Fibroblast of the aortic adventitia (primary cell): ENCODE measurements at places on chromosomes 5 and 9. TPM values are rescaled to one million over a fixed set of nuclear protein-coding genes. Genes with fewer than 3 reads are reported as not detected.

DNA sequence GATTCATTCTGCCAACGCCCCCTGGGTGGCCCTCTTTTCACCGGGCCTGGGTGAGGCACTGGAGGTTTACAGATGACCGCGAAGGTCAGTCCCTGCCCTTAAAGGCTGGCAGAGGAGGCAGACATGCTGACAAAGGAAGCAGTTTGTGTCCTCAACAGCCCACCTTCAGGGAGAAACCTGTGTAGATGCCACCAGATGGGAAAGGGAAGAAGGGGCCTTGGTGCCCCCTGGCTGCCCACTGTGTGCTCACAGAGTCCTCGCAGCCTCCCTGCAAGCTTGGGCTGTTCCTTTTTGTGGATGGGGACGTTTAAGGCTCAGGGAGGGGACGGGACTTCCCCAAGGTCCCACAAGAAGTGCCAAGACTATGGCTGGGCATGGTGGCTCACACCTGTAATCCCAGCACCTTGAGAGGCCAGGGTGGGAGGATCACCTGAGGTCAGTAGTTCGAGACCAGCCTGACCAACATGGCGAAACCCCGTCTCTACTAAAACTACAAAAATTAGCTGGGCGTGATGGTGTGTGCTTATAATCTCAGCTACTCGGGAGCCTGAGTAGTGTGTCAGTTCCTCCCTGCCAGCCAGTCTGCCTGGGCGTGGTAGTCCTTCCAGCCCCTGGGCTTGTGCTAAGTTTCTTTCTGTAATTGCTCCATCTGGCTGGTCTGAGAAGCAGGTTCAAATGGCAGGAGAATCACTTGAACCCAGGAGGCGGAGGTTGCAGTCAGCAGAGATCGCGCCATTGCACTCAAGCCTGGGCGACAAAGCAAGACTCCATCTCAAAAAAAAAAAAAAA lies 36.2 kb downstream of the NEK6 start:
- peak; percentile 48 for DNase-seq

The NEUROG1 gene
- total RNA-seq, result not detected in 2 replicates

The KCNV2 gene
- not detected in 2 replicates for total RNA-seq

DNA sequence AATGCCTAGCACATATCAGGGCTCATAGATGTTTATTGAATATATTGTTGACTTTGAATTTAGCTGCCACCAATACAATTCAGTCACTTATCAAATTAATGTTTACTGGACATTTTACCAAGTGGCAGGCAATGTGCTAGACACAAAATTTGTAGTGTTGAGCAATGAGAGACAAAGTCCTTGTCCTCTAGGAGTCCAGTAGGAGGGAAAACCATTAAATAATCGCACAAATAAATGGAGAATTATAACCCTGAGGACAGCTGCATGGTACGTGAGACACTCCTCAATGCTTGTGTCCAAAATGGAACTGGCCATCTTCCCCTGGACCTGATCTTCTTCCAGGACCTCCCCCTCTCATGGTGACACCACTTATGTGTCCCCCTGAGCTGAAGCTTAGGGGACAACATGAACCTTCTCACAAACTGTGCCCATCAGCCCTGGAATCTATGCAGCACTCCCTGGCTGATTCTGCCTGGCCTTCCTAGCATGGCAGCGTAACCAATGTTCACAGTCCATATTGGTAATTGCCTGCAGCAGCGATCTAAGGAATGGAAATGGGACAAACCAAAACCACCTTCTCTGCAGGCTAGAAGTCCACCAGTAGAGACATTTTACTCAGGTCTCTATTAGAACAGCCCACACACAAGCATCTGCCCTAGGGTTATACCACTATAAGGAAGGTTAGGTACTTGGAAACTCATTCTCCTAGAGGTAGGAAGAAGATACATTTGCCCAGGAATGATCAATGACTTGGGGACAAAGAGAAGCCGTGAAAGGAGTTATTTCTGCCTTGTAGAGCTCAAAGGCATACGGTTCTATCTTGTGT lies 75.5 kb downstream of the FGF1 start:
- DNase-seq, result no peak

The ZNF346 gene
- 17.9 and 26.7 TPM in 2 replicates for total RNA-seq

The PLEKHG4B gene
- total RNA-seq, result not detected in 2 replicates

DNA sequence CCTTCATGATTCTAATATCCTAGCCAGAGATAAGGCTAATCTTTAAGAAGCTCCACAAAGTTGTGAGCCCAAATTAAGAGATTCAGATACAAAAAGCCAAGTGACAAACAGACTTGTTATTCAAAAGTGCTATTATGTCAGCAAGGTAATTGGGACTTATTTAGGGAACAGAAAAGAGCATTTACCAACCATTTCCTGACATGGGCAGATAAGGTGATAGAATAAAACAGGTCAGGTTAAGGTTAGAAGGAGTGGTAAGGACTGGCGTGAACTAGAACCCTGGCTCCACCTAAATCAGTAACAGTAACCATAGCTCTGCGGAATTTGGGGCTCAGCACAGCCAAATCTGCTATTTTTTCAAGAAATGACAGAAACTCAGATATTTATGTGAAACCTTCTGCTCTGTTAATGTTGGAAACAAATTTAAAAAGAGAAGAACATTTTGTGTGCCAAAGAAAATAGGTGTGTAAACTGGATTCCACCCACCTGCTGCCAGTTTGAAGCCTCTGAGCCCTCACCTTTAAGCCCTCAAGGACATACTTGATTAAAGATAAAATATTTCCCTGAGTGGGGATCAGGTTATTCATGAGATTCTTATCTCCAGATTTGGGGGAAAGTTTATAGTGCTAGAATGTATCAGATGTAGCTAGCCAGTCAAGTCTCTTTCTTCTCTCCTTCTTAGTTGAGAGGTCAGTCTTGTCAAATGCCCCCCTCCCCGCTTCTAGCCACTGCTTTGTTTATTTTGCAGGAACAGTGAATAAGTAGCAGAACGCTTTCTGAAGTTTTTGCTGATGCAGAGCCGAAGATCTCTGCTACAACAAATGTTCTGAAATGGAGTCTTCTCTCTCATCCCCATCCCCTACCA lies 10.2 kb upstream of the ERMP1 start:
- no peak for DNase-seq

- DNase-seq, result no peak
Measured at GRCh38 chr5:61299261-61299681, 32.8 kb upstream of the ZSWIM6 start.

- no peak for DNase-seq
Measured at GRCh38 chr9:137974746-137975526, 97.4 kb downstream of the CACNA1B start.

GRCh38 chr9:74277532-74277931 lies 219.6 kb upstream of the RORB start:
- no peak for DNase-seq

The BAG1 gene
- 54.1 and 180 TPM in 2 replicates for total RNA-seq

- DNase-seq, result no peak
Measured at GRCh38 chr9:93464876-93465275, 11.5 kb upstream of the FAM120AOS start.

GRCh38 chr5:4703931-4704458 lies 436.1 kb upstream of the ADAMTS16 start:
- DNase-seq, result no peak

DNA sequence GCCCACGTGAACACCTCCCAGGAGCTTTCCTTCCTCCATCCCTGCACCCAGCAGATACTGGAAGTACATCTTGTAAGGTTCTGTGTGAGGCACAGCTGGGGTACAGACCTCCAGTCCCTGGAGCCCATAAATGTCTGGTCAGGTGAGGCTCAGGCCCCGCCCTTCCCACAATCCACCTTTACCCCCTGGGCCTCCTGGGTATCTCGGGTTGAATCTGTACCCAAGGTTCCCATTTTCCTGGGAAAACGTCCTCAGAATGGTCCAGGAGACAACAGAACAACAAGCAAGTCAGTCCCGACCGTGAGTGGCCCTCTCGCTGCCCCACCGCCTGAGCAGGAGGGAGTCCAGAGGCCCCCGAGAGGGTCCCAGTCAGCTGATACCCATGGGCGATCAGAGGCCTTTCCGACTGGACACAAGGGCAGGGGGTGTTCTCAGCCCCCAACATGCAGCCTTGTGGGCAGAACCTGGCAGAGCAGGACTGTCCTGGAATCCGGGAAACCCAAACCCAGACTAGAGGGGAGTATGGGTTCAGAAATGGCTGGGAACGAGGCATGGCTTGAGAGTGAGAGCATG lies 4.3 kb downstream of the SPATA31E1 start:
- no peak for DNase-seq

- no peak for DNase-seq
Measured at GRCh38 chr5:55731848-55732247, 6.0 kb upstream of the DDX4 start.

The AQP7 gene
- total RNA-seq, result 0.09 TPM in 1 of 2 replicates, not detected in the other

The KLHL3 gene
- 1.3 and 3.0 TPM in 2 replicates for total RNA-seq

GRCh38 chr5:1161108-1161832 lies 40.1 kb upstream of the SLC6A19 start:
- DNase-seq, result no peak

The SLC36A3 gene
- total RNA-seq, result not detected in 2 replicates

The PCDHA9 gene
- total RNA-seq, result under 0.01 and 0.49 TPM in 2 replicates

GRCh38 chr5:138240650-138241385 lies 27.7 kb upstream of the CDC23 start:
- DNase-seq, result no peak

The CBY3 gene
- not detected in 2 replicates for total RNA-seq

GRCh38 chr9:102069969-102070368 lies 331.5 kb upstream of the GRIN3A start:
- no peak for DNase-seq

- no peak for DNase-seq
Measured at GRCh38 chr5:96432216-96433065, 607 bp downstream of the PCSK1 start.
